ENCODE measurements at places on chromosomes 7 and 10.

DNA sequence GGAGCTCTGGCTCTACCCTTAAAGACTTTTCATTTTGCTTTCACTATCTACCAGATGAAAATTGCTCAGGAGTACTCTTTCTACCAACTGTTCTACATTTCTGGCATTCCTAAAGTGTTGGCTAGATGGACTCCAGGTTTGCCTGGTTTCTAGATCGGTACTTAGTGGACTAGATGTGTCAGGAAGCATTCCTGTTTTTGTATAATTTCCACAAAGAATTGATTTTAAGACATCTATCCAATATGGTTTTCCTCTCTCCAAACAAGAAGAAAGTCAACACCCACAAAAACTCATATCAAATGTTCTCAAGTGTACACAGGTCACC lies 157.7 kb downstream of the CHRM2 start:
- no peak for DNase-seq

DNA sequence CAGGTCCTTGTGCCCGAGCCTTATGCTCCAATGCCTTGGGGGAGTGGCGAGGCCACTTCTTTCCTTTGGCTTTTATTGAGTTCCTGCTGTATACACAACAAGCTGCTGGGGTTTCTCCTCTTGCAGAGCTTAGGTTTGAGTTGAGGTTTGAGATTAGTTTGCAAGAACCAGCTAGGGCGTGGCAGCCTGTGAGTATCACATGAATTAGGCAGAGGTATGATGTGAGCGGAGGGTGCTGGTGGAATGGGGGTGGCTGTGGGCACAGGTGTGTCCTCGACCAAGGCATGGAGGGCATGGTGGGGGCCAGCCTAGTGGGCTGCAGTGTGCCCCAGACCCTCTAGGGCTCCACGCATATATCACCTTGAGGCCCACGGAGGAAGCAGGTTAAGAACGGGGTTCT lies 123.3 kb downstream of the DOCK1 start:
- no peak for DNase-seq

DNA sequence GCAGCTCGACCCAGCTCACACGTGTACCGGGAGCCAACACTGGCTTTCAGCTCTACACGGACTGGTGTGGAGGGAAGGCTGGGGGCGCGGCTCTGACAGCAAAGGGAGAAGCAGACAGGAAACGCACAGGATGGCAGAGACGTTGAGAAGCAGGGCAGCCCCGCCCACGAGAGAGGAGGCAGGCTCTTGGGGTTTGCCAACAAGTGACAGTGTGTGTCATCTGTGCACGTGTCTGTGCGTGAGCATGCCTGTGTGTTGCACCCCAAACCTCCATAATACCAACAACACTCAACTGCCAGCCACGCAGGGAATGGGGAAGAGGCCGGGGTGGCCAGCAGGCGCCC lies 64.4 kb upstream of the PDGFA start:
- peak; percentile 94 for DNase-seq

DNA sequence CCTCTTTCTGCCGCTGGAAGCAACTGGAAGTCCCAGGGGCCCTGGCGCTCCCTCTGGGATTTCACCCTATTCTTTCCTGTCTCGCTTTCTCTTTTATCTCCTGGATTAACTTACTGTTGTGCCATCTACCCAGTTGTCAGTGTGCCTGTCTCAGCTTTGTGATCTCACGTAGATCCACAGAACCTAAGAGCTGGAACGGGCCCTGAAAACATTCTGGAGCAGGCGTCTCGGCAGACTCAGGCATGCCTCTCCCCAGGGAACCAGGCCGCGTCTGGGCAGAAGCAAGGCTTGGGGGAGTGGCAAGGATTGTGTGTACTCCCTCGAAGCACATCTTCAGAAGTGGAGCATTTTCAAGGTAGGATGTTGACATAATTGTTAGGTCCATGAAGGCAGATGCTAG lies 87.2 kb downstream of the KCNMA1 start:
- DNase-seq, result no peak

- DNase-seq, result no peak
Observed at GRCh38 chr7:107220356-107220755, 51.6 kb downstream of the HBP1 start.

DNA sequence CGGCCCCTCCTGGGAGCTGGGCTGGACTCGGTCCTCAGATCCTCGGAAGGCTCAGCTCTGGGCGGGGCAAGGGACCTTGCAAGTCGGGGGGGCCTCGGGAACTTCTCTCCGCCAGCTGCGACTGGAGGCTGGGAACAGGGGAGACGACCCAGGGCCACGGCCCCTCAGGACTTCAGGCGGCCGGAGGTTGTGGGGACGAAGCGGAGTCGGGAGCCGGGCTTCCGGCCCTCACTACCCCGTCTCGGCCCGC lies 2.6 kb downstream of the ADIRF start:
- DNase-seq, result no peak

DNA sequence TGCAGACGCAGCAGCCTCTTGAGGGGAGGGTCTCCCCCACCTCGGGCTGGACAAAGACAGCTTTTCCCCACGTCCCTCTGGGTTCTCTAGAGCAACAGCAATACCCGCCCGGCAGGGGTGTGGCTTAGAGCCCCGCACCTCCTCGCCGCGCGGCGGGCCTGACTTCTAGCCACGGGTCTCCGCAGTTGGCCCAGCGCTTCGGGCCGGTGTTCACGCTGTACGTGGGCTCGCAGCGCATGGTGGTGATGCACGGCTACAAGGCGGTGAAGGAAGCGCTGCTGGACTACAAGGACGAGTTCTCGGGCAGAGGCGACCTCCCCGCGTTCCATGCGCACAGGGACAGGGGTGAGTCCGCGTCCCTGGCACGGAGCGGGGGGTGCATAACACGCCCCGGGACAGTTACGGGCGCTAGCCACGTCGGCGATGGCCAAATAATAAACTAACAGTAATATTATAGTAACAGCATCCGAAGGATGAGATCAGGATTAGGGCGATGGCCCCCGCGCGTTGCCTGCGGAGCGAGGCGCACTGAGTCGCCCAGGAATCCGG lies 1.2 kb downstream of the CYP2E1 start:
- no peak for DNase-seq

- DNase-seq, result no peak
Observed at GRCh38 chr7:44958645-44959344, 20.0 kb downstream of the MYO1G start.

GRCh38 chr7:135246191-135246825 lies 12.7 kb downstream of the STRA8 start:
- no peak for DNase-seq

DNA sequence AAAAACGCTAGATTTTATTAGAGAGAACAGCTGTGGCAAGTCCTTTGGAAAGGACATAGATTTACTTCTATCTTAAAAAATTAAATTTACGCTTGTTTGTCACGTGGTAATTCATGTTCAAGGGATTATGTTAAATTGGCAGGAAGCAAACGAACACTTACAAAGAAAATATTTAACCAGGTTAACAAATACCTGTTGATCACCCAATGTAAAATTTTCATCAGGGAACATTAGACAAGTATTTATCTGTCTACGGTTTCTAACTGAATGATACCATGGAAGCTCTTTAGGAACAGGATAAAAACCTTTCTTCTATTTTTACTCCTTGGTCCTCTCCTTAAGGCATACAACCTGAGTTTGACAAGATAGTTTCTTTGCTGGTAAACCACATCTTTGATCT lies 122.2 kb downstream of the NOC3L start:
- DNase-seq, result no peak

DNA sequence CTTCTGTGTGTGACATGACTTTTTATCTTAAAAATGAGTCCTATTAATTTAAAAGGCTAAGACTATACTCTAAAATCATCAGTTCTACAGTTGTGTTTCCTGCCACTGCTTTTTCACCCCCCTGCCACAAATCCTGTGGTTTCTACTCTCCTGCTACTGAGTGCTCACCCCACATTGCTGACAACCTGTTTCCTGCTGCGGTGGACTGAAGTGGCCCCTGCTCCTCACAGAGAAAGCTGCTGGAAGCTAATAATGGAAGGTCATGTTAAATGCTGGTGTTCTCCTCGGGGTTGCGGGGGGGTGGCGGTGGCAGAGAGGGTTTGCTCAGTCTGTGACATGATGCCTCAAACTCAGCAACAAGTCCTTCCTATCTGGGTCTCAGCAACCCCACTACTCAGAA lies 113.2 kb upstream of the INHBA start:
- DNase-seq, result no peak

GRCh38 chr10:88456730-88457129 lies 126.4 kb downstream of the RNLS start:
- DNase-seq, result no peak

- no peak for DNase-seq
Observed at GRCh38 chr7:27200761-27201579, 1.1 kb upstream of the HOXA13 start.

DNA sequence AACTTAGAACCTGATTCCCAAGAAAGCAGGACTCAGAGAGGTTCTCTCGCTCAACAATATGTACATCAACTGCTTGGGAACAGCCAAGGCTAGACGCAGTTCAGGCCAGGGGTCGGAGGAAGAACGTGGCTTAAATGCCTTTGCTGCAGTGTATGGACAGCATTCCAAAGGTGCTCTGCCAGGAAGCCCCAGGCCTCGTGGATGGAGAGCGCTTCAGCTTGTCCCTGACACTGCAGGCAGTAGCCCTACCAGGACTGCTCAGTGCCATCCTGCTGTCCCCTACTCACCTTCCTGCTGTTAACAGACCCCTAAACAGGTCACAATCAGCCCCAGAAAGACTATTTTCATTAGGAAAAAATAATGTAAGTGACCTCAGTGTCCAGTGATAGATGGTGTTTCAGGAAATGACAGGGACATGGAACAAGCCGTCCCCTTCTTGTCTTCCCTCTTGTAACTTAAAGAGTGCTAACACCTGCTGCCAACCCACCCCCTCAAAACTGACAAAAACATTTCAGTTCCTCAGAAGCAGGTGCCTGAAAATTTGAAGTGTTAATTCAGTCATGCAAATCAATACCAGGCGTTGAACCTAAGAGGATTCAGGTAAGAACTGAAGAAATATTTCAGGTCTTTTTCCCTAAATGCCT lies 16.5 kb downstream of the CREB3L2 start:
- no peak for DNase-seq

GRCh38 chr10:33201056-33201780 lies 133.2 kb downstream of the NRP1 start:
- no peak for DNase-seq

GRCh38 chr10:114663626-114664025 lies 5.6 kb upstream of the ABLIM1 start:
- no peak for DNase-seq

DNA sequence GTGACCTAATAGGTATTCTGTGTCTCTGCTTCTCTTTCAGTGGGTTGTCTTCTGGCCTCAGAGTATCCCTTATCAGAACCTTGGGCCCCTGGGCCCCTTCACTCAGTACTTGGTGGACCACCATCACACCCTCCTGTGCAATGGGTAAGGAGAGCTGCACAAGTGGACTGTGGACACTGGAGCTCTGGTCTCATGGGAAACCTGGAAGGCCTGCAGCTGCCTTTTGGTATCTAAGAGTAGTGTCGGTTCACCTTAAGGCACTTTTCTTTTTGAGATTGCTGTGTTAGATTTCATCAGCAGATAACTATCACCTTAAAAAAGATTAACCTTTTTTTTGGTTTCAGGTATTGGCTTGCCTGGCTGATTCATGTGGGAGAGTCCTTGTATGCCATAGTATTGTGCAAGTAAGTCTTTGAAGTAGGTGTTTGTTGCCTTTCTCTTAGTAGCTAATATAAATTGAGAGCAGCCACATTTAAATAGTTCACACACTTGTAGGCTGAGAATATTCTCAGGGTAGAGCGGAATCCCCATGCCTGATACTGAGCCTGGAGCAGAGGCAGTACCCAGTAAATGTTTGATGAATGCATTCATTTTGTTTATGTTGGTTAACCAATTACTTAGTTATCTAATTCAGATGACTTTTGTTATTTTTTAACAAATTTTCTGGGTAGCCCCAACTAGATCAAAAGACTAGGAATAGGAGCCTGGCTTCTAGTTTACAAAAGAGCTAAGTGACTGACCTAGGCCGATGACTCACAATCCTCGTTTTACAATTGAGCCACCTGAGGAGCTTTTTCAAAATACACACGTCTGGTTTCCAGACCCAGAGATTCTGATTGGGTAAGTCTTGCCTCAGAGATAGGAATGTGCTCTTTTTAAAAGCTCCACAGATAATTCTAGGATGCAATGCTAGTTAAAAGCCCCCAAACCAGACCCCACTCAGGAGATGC lies 3.6 kb downstream of the TMEM254 start:
- no peak for DNase-seq

- DNase-seq, result no peak
Observed at GRCh38 chr7:114264023-114264422, 150.6 kb upstream of the FOXP2 start.

GRCh38 chr10:7409045-7409731 lies 1.6 kb downstream of the SFMBT2 start:
- DNase-seq, result peak; percentile 79

DNA sequence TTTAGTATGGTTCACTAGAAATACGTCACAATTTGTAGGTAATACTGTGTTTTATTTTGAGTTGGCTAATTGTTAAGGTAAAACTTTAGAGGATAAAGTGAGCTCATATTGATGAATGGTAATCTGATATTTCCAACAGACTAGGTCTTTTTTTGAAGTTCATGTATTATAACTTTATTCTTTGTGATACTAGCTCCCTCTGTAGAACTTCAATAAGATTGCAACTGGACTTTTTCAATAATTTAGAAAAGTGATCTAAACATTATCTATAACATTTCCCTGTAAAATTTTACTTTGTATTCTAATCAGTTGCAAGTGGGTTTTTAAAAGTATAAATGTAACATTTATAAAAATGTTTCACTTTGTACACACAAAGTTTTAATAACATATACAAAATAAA lies 83.5 kb downstream of the ADK start:
- DNase-seq, result no peak

DNA sequence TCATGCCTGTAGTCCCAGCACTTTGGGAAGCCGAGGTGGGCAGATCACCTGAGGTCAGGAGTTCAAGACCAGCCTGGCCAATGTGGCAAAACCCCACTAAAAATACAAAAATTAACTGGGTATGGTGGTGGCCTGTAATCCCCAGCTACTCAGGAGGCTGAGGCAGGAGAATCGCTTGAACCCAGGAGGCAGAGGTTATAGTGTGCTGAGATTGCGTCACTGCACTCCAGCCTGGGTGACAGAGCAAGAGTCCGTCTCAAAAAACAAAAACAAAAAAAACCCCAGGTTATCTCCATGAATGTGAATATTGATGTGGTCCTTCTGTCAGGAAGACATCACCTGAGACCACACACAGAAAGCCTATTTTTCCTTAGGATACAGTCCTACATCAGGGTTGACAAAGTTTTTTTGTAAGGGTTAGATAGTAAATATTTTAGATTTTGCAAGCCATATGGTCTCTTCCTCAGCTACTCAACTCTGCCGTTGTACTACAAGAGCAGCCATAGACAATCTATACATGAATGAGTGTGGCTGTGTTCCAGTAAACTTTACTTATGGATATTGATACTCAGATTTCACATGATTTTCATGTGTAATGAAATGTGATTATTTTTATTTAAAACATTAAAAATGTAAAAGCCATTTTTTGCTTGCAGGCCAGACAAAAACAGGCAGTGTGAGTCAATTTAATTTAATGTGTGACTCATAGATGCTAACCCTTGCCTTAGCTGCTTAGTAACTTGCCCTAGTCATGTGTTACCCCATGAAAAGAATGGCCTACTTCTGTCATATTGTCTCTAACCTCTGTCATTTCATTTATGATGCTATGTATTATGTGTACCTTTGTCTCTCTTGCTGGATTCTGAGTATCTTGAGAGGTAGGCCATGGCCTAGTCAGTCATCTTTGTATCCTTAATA lies 78.1 kb downstream of the TPST1 start:
- no peak for DNase-seq

- DNase-seq, result no peak
Observed at GRCh38 chr7:115099906-115100305, 178.0 kb downstream of the MDFIC start.

All from activated CD4-positive, alpha-beta T cell treated with anti-CD3 and anti-CD28 coated beads for 48 hours (primary cell).